GM13976 (cell line): ENCODE measurements at places on chromosomes 2 and 18.

DNA sequence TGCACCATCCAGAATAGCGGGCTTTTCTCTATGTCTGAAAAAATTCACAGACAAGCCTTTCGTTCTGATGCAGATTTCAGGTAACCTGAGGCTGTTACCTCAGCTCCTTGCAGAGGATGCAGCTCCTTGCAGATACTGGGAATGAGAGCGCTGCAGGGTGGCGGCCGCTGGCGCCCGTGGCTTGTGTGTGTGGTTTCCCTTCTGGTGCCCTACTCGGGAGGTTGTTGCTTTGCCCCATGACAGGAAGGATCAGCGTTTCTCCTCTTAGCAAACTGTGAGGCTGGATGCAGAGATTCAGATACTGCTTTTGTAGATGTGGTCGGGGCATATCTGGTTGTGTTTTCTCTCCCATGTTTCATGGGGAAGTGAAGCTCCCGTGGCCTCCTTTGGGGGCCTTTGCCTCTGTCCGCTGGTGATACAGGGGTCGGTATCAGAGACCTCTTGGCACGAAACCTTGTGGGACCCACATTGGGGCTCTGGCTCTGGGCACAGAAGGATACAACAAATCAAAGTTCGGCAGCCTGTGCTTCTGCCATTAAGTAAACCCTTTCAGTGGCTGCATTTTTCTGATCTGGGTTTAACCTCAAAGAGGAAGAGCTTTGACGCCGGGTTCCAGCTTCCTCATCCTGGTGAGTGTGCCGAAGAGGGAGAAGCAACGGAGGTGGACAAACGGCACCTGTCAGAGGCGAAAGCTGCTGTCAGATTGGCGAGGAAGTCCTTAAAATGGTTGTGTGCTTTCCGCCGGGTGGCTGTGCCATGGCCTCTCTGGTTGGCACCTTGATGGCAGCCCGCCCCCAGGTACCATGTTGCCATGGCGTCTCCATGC lies 127.8 kb downstream of the MBP start:
- no peak for DNase-seq

GRCh38 chr2:143263066-143263625 lies 133.9 kb downstream of the ARHGAP15 start:
- DNase-seq: no peak

- DNase-seq: no peak
Observed at GRCh38 chr18:53883771-53884170, 340.7 kb downstream of the MBD2 start.

DNA sequence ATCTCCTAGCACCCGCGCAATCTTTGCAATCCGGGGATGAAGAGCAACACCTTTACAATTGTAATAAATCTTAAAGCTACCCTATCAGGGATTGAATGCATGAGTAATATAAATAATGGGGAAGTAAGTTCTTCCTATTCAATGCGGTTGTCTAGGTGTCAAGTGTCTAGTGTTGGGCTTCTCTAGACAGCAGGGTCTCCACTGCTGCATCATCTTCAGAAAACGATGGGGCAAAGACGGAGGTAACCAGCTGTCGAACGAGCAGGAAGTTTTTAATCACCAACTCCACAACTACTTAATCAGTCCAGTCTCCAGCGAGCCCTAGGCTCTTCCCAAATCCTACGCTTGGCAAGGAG lies 573 bp downstream of the STAM2 start:
- peak; percentile 48 for DNase-seq

GRCh38 chr2:26001743-26002351 lies 19.6 kb upstream of the KIF3C start:
- DNase-seq: no peak
